Activated naive CD4-positive, alpha-beta T cell treated with anti-CD3 and anti-CD28 coated beads for 36 hours (primary cell): ENCODE measurements at places on chromosomes 1 and 21. TPM values are rescaled to one million over a fixed set of nuclear protein-coding genes. Genes with fewer than 3 reads are reported as not detected.

DCAF6 gene
- 15.9 TPM for total RNA-seq

EDARADD gene
- 0.50 TPM for total RNA-seq

HES2 gene
- 0.74 TPM for total RNA-seq

NTMT2 gene
- not detected for total RNA-seq

C1QTNF12 gene
- 6.0 TPM for total RNA-seq

HSPA6 gene
- 0.12 TPM for total RNA-seq

FAM177B gene
- not detected for total RNA-seq

S100A8 gene
- not detected for total RNA-seq

DDX59 gene
- 20.9 TPM for total RNA-seq

EXO1 gene
- 55.3 TPM for total RNA-seq

THEMIS2 gene
- total RNA-seq: 17.5 TPM

GBP5 gene
- total RNA-seq: 84.3 TPM

TMEM54 gene
- total RNA-seq: 0.84 TPM

LAPTM5 gene
- 205 TPM for total RNA-seq

PRDM16 gene
- total RNA-seq: 0.20 TPM

AMY1A gene
- not detected for total RNA-seq

GJA4 gene
- total RNA-seq: 0.24 TPM

SPRR2E gene
- not detected for total RNA-seq

PRDM15 gene
- total RNA-seq: 9.8 TPM

MTHFR gene
- total RNA-seq: 7.9 TPM

CIART gene
- 1.0 TPM for total RNA-seq

SH2D1B gene
- not detected for total RNA-seq

EPHX1 gene
- 3.8 TPM for total RNA-seq

HCRTR1 gene
- total RNA-seq: not detected

IPO13 gene
- 12.4 TPM for total RNA-seq

SRSF11 gene
- total RNA-seq: 172 TPM

SLAMF9 gene
- total RNA-seq: not detected
